Activated CD4-positive, alpha-beta T cell treated with anti-CD3 and anti-CD28 coated beads for 48 hours (primary cell): ENCODE measurements at places on chromosomes 5 and 9.

DNA sequence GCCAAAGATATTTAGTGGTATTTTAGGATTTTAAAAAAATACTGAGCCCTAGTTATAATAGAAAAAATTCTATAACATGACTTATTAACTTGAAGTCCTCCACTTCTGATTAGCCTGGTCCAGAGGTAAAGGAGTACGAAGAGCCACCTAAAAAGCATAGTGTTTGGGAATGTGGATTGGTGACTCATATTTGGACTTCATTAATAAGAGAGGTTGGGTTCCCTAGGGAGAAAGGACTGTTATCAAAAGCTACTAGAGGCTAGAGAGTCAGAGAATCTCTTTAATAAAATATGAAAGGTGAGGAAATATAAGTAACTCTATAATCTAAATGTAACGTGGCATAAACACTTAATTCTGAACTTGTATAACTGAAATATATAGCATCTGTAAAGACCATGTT is 180.7 kb upstream of the TARS1 start:
- no peak for DNase-seq

DNA sequence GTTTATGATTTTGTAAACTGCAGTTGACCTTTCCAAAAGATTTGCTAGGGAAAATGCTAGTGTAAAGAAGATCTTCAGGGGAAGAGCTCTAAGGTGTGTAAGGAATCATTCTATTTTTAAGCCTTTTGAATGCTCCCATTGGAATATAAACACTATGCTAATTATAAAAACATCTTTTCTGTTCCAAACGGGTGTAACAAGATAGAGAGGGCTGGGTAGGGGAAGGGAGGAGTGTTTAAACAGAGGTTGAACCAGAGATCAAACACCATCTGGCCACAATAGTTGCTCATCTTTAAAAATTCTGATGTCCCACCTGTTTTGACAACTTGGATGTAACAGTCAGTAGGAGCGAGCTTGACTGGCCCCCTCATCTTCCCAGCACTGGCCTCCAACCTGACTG is 38.4 kb downstream of the ZNF618 start:
- DNase-seq, result no peak

GRCh38 chr9:93223260-93224180 is 39.6 kb downstream of the WNK2 start:
- DNase-seq, result no peak

- no peak for DNase-seq
These were observed 76.9 kb upstream of the IL17B start for GRCh38 chr5:149455889-149456409.

DNA sequence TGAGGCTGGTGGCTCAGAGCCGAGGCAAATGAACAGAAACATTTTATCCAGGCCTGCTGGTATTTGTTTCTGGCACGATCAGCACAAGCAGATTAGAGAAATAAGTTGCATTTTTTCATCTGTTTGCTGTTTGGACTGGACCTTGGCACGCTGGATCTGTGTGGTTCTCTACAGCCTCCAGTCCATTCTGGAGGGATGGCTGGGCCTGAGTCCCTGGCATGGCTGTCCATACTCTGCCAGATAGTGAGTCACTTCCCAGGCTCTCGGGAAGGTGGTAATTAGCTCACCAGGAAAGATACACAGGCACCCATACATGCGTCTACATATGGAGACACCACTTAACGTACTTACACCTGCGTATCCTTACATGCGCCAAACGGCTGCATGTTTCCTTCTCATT is 78.6 kb downstream of the SPRY4 start:
- no peak for DNase-seq

- DNase-seq, result no peak
These were observed 47.6 kb upstream of the GRHPR start for GRCh38 chr9:37374892-37375291.

GRCh38 chr5:118211606-118212005 is 776.7 kb downstream of the DTWD2 start:
- no peak for DNase-seq

GRCh38 chr5:142840575-142840974 is 70.4 kb downstream of the ARHGAP26 start:
- DNase-seq, result no peak

- DNase-seq, result no peak
These were observed 200.5 kb downstream of the EBF1 start for GRCh38 chr5:158899211-158899610.

- DNase-seq, result no peak
These were observed 44.5 kb downstream of the SPRY4 start for GRCh38 chr5:142280066-142281007.

DNA sequence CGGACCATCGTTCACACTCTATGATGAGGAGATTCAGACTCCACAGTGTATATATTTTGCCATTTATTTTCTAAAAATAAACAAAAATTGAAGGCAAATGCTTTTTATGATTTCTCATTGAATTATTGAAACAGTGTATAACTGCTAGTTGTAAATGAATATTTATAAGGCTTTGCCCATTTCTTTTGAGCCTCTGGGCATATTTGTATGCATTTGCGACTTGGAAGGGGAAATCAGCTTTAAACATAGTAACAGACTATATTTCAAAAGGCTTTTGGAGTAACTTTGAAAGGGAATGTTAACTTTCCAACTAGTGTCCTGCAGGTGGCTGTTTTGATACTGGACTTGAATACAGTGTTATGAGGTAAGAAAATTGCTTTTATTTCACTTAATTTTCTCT is 26.0 kb downstream of the MRPL22 start:
- DNase-seq, result no peak

DNA sequence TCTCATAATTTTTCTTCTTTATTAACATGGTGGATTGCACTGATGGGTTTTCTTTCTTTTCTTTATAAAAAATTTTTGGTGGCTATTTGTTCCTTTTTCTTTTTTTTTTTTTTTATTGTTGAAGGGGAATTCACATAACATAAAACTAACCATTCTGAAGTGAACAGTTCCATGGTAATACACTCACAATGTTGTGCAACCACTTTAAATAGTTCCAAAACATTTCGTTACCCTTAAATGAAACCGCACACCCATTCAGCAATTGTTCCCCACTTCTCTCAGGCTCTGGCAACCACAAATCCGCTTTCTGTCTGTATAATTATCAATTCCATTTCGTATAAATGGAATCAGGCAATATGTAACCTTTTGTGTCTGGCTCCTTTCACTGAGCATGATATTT is 11.7 kb upstream of the SETX start:
- no peak for DNase-seq

DNA sequence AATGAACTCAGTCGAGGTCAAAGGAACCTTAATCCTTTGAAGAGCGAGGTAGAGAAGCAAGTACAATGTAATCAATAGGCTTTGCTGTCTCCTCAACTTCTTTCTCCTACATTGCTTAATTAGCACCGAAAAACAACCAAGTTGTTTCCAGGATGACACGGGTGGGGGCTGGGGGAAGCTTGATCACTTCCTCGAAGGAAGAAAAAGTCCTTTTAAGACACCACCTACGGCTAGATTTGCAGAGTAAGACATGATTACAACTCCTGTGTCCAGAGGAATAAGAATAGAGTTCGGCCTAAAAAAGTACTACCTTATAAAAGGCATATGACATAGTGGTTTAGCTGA is 811 bp upstream of the ARRDC3 start:
- DNase-seq, result no peak

GRCh38 chr9:69495296-69495695 is 170.3 kb downstream of the ENTREP1 start:
- no peak for DNase-seq

DNA sequence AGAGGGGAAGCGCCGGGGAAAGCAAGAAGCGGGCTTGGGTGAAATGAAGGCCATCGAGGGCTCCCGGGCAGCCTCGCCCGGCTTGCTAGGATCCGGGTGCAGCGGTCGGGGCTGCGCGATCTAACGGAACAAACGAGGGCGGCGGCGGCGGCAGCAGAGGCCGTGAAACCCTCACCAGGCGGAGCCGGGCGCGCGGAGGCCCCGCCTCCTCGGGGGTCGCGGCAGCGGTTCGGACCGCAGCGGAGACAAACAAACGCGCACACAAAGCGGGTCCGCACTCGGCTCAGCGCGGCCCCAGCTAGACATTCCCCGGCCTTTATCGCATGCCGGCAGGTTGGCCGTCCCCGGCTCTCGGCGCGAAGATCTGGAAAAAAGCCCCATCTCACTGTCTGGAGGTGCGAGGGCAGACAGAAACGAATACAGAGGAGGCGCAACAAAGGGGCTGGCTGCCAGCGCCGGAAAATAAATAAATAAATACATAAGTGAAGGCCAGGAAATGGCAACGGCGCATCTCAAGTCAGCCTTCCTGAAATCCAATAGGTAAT is 10.5 kb upstream of the TRIM36 start:
- peak; percentile 37 for DNase-seq

- DNase-seq, result no peak
These were observed 1929.6 kb upstream of the CDH6 start for GRCh38 chr5:29263915-29264351.

DNA sequence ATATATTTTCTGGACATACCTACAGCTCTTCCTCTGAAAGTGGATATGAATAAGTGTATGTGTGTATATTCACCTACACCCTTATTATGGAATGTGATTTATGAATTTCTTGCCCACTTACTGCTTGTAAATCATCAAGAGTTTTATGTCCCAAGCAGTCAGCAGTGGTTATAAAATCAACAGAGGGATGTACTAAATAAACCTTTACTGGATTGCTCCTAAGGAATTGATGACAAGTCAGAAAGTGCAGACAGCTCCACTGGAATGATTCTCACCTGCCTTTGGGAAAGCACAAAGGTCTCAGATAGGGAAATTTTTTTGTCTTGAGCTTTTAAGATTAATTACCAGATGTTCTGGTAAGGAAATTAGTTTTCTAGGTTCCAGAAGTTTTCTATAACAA is 9.3 kb downstream of the TMEM174 start:
- no peak for DNase-seq

DNA sequence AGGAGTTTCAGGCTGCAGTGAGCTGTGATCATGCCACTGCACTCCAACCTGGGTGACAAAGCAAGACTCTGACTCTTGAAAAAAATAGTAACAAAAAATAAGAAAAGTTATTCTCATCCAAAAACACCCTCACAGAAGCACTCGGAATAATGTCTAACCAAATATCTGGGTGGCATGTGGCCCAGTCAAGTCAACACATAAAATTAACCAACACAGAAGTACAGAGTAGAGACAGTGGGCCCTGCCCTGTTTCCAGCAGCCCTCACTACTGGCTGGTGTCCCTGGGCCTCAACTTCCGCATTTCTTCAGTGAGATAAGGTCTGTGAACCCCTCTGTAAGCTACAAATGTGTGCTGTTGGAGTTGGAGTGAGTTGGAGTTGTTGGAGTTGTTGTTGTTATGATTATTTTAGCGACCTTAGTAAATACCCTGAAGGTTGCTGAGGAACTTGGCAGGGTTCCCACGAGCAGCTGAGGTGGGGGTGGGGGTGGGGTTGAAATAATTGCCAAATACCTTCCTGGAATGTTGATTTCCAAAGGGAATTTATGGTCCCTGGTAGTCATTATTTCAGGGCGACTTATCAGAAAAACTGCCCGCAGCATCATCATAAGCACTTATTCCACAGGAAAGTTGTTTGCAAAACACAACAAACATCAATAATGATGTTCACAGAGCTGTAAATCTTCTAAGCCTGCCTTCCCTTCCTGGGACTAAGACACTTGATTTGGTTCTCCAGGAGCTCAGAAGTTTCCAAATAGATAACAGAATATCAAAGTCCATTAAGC is 30.2 kb downstream of the C5orf15 start:
- DNase-seq, result no peak

DNA sequence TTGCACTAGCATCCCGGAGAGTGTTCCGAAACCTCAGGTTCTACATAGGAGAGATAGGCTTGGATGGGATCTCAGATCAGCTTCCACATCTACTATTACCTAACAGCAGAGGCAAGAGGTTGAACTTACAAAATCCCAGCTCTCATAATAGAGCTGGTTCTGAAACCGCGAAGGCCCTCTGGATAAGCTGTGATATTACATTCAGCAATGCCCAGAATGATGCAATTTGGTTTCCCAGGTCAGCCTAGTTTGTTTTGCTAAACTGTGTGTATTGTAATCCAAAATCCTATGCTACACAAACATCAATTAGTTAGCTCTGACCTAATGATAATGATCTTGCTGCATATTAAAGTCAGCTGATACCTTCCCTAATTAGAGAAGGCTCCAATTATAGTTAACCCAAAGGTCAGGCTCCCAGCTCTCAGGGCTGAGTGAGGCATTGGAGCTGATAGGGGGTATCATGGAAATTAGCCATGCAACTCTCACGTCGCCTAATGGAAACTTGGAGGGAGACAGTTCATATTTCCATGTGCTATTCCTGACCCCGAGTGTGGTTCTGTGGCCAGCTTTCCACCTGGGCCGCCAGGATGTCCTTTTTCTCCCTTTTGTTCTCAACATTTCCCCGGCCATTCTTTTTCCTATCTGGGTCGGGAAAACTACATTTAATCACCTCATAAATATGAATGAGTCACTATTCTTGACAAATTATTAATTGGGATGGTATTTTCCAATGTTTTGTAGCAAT is 278.4 kb upstream of the IRX1 start:
- no peak for DNase-seq

- no peak for DNase-seq
These were observed 46.7 kb downstream of the RCL1 start for GRCh38 chr9:4839470-4839912.

DNA sequence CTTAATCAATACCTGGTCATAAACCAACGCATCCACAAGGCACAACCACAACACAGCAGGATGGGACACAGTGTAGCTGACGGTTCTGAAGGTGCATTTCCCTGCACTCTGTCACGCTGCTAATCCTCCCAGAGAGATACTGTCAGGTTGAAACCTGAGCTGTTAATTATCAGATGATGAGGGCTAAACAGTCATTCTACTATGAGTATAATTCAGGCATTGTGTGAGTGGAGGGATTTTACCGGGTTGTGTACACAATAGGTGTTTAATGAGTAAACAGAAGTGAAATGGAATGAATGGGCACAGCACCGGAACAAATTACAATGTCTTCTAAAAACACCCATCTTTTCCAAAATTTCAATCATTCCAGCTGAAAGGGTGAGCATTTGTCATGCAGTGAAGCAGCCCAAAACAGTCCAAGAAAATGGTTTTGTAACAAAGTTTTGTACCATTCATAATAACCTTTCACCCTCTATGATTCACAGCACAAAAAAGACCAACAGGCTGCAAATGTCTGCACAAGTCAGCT is 71.5 kb downstream of the ABCA1 start:
- no peak for DNase-seq

GRCh38 chr5:126052791-126053190 is 370.4 kb upstream of the GRAMD2B start:
- DNase-seq, result no peak
